ENCODE measurements at places on chromosomes 5 and 9.

DNA sequence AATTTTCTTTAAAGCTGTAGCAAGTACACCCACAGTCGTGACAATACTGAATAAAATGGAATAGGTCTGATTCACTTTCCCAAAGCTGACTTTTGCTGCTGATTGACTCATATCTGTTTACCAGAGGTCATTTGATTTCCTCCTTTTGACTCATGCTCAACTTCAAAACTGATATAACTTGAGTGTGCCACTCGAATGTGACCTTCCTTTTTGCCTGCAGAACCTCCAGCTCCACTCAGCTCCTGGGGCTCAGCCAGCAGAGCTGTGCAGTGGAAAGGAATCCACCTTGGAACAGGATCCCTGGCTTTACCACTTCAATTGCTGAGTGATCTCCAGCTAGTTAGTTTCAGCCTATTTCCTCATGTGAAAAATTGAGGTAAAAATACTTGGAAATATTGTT, 84.1 kb downstream of the FEM1C start:
- DNase-seq = no peak

GRCh38 chr5:131264451-131265099, 722 bp downstream of the CDC42SE2 start:
- DNase-seq = peak; percentile 28

GRCh38 chr9:89154218-89154617, 24.4 kb downstream of the SHC3 start:
- DNase-seq = no peak

DNA sequence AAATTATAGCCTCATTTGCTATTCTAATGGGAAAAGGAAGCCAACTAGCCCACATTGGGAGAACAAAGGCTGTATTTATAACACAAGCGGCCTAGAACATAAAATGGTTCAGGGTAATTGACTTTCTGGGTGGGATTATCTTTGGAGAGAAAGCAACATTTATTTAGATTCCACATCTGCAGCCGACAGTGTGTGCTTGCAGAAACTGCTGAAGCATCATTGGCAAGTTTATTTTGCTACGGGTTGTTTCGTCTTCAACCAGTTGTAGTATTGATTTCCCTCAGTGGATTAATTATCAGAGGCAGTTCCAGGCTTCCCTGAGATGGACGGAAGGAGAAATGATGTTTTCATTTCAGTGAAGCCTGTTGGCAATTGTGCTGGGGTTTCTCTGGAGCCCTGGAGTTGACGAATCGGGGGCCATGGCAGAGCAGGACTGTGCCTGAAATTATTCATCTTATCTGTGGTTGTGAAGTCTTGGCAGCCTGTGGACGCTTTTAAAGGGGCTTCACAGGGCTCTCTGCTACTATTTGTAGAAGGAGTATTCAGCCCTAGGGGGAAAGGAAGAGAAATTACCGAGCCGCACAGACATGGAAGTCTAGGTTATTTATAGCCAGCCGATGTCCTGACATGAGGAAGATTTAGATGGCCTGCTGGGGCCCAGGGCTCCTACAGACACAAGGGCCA, 290.6 kb upstream of the IRX4 start:
- no peak for DNase-seq
